Esophagus squamous epithelium (tissue), 5 donors: ENCODE measurements at places on chromosomes 16 and 17.

DNA sequence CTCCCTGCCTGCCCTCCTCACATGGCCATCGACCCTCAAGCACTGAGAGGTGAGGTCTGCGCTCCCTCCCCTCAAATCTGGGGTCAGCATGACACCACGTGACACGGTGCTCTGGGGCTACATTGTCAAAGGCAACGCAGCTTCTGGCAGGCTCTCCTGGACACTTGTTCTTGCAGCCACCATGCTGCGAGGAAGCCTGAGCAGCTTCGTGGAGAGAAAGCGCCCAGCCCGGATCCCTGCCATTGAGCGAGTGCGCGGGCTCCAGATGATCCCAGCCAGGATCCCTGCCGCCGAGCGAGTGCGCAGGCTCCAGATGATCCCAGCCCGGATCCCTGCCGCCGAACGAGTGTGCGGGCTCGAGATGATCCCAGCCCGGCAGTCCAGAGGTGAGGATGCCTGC lies 70.9 kb upstream of the METRNL start:
- no peak for DNase-seq

GRCh38 chr17:16287563-16288027 lies 65.7 kb downstream of the CENPV start:
- no peak for DNase-seq

DNA sequence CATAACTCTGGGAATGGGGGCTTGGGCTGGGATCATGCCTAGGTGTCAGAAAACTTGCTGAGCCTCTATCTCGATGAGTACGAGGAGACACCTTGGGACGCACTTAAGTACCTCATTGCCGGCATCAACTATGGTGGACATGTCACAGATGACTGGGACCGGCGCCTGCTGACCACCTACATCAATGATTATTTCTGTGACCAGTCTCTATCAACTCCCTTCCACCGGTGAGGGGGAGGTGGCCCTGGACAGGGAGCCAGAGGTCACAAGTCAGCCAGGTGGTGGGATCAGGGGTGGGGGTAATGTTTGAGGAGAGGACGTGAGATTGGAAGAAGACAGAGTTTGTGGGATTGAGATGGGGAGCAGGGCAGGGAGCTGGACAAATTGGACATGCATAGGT lies 3.4 kb upstream of the KDM6B start:
- DNase-seq: no peak

GRCh38 chr17:73924909-73925186 lies 278.6 kb upstream of the RPL38 start:
- DNase-seq: no peak

DNA sequence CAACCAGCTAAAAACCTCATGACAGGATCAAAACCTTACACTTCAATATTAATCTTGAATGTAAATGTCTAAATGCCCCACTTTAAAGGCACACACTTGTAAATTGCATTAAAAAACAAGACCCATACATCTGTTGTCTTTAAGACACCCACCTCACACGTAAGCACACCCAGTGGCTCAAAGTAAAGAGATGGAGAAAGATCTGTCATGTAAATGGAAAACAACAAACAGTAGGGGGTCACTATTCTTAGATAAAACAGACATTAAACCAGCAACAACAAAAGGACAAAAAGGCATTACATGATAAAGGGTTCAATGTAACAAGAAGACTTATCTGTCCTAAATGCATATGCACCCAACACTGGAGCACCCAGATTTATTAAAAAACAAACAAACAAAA lies 35.6 kb downstream of the SDR42E1 start:
- DNase-seq: no peak

DNA sequence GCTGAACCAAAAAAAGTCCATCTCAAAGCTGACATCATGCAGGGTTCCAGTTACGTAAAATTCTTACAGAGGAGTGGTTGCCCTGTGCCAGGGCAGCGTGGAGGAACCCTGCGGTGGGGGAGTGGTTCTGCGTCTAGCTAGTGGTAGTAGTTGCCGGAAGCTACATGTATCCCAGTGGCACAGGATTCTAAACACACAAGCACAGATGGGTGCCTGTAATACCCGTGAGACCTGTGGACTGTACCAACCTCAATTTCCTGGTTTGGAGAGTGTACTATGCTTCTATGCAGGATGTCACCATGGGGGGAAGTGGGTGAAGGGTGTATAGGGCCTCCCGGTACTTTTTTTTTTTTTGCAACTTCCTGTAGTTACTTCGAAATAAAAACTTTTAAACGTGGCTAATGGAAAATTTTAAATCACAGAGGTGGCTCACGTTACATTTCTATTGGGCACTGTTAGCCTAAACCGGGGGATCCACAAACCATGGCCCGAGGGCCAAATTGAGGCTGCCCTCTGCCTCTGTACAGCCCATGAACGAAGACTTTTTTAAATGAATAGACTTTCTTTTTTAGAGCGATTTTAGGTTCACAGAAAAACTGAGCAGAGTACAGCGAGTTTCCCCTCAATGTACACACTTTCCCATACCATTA lies 38.5 kb downstream of the TBC1D16 start:
- peak; percentile 18 for DNase-seq

DNA sequence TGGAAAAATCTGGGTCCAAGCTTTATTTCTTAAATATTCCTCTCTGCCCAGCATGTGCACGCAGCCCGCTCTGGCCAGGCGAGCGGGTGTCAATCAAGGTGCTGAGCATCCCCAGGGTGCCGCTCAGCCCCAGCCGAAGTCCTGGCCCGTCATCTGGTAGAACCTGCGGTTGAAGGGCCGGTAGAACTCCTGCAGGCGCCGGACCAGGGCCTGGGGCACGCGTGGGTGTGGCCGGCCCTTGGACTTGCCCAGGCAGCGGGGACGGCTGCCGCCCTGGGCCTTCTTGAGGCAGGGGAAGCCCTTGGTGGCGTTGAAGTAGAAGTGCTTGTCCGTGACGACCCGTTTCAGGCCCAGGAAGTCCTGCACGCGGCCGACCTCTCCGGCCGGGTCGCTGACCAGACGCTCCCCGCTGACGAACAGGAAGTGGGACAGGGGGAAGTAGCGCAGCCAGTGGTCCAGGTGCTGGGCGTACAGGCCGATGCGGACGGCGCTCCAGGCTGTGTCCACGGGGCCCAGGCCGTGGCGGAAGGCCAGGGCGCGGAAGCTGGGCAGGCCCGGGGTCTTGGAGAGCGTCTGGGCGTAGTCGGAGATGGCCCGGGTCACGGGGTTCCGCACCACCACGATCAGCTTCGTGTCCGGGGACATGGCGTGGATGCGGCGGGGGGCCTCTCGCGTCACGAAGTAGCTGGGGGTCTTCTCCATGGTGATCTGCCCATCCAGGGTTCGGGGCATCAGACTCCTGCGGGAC lies 6.6 kb downstream of the HS3ST6 start:
- no peak for DNase-seq

DNA sequence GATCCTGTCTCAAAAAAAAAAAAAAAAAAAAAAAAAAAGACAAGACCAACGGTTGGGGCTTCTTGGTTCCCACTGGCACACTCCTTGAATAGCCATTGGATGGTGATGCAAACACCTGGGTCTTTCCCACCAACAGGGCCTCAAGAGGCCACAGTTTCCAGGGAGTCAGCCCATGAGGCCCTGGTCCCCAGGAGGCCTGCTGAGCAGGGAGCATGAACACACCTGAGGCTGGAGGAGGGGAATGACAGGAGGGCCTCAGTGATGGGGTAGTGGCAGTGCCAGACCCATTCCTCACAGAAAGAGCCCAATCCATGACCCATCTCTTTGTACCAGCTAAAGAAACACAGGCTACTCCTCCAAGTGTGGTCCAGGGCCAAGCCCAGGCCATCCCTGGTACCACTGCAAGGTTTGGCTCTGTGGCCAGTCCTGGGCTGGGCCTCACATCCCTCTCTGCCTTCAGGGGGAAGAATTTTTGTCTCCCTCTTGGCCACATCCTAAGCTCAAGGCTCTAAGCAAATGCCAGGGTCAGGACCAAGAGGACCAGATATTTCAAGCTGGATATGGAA lies 13.9 kb downstream of the ARL2BP start:
- DNase-seq: no peak

GRCh38 chr16:75108792-75109731 lies 7.5 kb downstream of the LDHD start:
- peak; percentile 32 for DNase-seq

DNA sequence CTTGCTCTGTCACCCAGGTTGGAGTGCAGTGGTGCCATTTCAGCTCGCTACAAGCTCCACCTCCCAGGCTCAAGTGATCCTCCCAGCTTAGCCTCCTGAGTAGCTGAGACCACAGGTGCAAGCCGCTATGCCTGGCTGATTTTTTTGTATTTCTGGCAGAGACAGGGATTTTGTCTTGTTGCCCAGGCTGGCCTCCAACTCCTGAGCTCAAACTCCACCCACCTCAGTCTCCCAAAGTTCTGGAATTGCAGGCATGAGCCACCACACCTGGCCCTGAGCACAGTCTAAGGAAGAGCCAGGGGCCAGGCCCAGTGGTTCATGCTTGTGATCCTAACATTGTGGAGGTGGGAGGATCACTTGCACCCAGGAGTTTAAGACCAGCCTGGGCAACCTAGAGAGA lies 21.8 kb upstream of the BCO1 start:
- DNase-seq: no peak

GRCh38 chr17:49547566-49547965 lies 28.1 kb upstream of the NXPH3 start:
- no peak for DNase-seq

DNA sequence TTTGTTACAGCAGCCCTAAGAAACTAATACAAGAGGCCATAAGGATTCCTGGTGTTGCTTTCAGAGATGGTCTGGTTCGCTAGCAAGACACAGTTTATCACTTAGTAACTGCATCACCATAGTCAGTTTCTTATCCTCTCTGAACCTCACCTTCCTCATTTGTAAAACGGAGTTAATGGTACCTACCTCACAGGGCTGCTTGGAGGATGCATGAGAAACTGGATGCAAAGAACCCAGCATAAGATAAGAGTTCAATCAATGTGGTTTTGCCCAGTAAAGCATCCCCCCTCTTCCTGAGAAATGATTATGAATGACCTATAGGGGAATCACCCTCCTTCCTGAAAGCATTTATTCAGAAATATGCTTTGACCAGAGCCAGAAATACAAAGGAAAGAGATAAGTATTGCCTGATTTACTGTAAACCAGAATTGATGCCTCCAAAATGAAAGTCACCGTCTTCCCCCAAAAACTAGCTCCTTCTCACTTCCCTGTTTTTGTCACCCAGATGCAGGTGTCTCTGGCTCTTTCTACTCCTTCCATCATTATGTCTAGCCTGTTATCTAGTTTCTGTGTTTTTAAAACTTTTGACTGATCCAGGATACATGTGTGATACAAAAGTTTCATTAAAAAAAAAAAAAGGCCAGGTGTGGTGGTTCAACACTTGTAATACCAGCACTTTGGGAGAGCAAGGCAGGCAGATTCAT lies 2.8 kb upstream of the TEFM start:
- no peak for DNase-seq

DNA sequence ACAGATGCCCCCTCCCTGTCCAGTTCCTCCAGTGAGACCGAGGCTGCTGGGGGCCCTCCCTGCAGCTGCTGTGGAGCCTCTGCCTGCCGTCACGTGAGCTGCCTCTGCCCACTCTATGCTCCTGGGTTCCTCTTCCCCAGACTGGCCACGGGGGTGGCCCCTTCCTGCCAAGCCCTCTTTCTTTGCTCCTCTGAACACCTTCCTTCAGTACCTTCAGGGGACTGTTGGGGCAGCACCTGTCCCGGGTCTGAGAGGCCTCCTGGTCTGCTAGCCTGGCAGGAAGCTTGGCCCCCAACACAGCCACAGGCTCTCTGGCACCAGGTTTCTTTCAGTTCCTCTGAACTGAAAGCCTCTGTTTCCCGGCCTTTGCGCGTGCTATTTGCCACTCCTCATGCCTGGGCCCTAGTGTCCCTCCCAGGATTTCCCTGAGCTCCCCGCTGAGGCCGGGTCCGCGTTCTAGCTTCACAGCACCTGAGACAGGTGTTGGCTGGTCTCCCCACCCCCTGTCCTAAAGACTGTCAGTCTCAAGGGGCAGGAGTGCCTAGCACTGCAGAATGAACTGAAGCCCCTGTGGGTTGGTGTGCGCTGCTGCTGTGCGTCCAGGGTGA lies 6.6 kb upstream of the ATP6V0C start:
- no peak for DNase-seq

- no peak for DNase-seq
Observed at GRCh38 chr17:79133985-79134384, 59.4 kb downstream of the ENGASE start.

DNA sequence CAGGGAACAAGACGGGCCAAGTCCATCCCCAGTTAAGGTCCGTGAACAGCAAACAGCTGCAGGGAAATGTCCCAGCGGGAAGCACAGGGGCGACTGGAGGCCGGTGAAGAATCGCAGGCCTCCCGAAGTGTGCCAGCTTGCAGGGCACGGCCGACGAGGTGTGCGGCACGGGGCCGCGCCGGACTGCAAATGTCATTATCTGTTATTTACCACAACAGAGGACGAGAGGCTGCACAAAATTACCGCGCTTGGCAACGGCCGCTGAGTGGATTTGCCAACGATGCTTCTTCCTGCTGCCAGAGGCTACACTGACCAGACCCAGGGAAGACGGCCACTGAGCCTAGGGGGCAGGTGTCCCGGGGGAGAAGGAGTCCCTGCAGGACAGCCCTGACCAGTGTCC lies 53.1 kb downstream of the RPH3AL start:
- DNase-seq: no peak
